ENCODE measurements at places on chromosomes 6 and 20.

- no peak for DNase-seq
Observed at GRCh38 chr6:43803055-43803782, 33.2 kb downstream of the VEGFA start.

GRCh38 chr6:75493400-75494064 is at the start of gene FILIP1:
TSS of gene FILIP1 (minus strand) at chr6:75493800. CDS start at chr6:75414972, 78,828 bp downstream.
- DNase-seq: no peak

GRCh38 chr6:143441010-143441409 is 9.5 kb downstream of the ADAT2 start:
- DNase-seq: no peak

GRCh38 chr6:111784433-111784832 is 88.8 kb downstream of the FYN start:
- no peak for DNase-seq

DNA sequence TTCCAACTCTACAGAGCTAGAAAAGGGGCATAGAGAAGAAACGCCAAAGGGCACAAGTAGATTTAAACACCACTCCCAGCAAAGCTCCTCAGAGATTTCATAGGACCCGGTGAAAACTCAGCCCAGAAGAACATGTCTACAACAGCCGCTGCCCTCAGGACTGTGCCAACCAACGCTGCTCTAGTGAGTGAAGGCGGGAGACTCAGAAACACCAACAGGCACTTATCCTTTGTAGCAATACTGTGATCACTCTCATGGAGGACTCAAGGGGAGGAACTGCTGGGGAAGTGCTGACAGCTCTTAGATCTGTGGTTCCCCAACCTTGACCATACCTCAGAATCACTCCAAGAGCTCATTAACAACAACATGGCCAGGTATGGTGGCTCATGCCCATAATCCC is 39.5 kb downstream of the STAU1 start:
- DNase-seq: no peak

DNA sequence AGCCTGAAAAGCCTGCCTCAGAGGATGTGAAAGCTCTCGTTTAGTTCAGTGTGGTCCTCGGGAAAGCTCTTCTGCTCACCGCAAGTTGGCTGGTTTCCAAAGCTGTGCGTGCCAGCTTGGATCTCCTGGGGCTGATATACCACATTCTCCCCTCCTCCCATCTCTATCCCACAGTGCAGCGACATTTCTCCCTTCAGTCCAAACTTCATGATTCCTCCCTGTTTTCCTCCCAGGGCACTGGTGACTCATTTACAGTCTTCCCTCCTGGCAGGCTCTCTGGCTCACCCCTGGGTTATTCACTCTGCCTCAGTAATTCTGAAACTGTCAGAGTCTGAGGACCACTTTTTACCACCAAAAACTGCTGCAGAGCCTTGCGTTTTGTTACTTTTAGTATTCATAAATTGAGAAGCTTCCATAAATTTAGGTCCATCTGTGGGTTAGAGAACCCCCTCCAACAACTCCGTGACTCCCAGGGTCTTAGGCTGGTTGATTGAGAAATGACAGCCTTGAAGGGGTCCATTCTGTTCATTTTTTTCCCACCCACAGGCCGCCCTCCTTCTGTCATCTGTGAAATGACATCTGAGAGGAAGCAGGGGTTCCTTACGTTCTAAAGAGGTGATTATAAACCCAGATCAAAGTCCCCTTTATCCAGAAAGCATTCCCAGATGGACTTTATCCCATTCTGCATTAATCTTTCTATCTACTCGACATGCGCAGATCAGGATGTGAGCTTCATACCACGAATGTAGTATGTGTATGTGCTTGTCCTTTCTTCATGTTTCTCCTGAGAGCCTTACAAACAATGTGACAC is 6.1 kb downstream of the TRIM10 start:
- DNase-seq: no peak

- no peak for DNase-seq
Observed at GRCh38 chr6:46888031-46888430, 33.7 kb downstream of the ADGRF5 start.

DNA sequence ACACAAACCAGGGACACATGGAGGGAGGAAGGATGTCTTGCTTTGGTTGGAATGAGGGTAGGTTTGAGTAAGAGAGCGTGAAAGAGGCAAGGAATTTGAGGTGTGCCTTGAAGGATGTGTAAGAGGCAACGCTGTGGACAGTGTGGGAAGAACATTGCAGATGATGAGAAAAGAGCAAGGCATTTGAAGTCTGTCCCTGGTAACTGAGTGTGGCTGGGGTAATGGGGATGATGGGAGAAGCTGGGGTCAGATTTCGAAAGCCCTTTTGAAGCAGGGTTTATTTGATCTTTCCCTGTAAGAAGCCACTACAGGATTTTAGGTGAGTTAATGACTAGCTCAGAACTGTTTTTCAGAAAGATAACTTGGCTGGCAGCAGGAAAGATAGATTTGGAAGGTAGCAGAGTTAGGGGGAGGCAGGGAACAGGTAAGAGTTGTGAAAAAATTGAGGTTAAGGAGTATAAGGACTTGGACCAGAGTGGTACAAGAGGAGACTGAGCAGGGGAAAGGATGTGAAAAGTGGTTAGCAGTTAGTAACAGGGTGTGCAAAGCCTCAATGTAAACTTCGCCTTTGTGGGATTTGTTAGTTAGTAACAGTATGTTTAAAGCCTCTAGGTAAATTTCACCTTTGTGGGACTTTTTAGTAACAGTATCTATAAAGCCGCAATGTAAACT is 17.7 kb downstream of the UTRN start:
- no peak for DNase-seq

- no peak for DNase-seq
Observed at GRCh38 chr6:4788953-4789584, 12.9 kb downstream of the CDYL start.

DNA sequence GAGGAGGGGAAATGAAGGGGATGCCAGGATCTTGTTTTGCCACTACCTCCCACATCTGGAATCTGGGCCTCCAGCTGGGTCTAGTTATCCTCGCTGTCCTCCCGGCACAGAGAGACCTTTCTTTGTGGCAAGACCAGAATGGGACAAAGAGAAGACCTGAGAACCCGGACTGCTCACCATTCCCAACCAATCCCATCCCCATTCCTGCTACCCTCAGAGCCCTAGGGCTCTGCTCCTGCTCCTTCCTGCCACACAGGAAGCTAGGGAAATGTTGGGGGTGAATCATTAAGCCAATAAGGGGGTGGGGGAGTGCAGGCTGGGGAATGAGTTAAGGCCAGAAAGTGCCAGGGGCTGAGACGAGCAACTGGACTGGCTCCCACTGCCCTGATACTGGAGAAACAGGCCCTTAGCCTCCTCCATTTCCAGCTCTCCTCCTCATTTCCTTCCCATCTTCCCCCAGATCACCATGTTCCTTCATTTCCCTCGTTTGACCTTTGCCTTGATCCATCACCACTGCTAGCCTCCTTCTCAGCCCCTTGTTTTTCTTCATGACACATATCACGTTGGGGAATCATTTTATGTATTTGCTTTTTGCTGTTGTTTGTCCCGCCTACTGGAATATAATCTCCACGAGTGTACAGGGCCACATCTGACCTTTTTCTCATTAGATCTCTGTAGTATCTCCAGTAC is 4.6 kb upstream of the IER3 start:
- DNase-seq: no peak

DNA sequence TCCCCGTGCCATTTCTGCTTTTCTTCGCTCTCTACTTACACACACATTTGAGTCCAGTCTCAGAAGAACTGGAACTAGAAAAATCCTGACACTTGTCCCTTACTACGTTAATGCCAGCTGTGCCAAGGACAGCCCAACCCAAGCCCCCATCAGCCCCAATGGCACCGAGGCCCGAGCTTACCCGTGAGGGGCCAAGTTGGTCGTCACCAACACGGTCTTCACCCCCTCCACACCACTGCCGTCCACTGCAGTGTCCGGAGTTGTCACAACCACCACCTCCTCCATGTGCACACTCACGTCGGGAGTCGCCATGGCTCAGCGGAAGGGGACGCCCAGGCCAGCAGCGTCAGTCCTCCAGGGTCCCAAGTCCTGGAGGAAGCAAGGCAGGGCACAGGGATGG is 7.8 kb downstream of the GMEB2 start:
- no peak for DNase-seq

- no peak for DNase-seq
Observed at GRCh38 chr6:158033751-158034702, 52.4 kb downstream of the SYNJ2 start.

DNA sequence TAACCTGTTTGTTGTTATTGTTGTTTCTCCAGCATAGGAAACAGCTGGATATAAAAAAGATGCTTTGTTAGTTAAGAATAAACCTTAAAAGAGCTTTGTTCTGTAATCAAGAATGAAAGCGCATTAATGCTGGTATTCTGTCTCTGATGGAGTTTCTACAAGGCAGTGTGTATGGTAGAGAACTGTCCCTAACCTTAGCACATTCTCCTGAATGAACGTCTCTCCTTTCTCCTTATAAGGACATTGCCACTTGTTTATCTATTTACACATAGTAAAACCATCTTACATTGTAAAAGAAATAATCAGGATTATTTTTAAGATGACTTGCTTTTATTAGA is 33.8 kb upstream of the LCA5 start:
- no peak for DNase-seq

DNA sequence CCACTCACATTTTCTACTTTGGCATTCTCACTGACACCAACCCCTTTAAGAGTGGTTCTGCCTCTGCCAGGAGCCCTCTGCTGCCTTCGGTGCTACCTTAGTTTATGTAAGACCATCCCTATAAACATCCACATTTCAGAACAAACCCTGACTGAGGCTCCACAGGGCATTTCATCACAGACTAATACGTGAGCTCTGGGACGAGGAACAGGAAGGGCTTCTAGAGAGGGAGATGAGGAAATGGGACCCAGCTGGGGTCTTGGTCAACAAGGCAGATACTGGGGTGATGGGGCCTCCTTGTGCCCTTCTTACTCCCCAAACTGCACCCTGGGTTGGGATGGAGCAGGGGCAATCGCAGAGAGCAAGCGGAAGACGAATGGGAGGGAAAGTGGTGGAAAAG is 86.5 kb upstream of the FYN start:
- no peak for DNase-seq

GRCh38 chr6:6816716-6817115 is 228.2 kb downstream of the LY86 start:
- DNase-seq: no peak

- no peak for DNase-seq
Observed at GRCh38 chr6:163940705-163941623, 526.4 kb downstream of the QKI start.

GRCh38 chr20:21867353-21867752 is 161.9 kb downstream of the PAX1 start:
- DNase-seq: no peak

DNA sequence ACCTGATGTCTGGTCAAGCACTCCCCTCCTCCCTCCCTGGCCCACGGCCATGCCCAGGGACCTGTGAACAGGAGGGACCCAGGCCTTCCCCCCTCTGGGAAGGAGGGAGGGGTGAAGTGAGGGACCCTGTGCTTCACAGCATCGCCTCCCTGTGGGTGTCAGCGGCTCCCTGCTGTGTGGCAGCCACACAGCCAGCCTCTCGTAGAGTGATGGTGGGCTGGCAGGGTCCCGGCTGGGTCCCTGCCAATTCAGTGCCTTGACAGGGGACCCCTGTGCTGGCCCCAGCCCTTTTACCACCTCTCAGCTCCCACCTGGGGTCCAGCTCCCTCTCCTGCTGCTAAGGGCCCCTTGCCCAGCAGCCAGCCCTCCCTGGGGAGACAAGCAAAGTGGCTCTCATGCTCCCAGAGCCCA is 31.3 kb upstream of the GRM4 start:
- no peak for DNase-seq

DNA sequence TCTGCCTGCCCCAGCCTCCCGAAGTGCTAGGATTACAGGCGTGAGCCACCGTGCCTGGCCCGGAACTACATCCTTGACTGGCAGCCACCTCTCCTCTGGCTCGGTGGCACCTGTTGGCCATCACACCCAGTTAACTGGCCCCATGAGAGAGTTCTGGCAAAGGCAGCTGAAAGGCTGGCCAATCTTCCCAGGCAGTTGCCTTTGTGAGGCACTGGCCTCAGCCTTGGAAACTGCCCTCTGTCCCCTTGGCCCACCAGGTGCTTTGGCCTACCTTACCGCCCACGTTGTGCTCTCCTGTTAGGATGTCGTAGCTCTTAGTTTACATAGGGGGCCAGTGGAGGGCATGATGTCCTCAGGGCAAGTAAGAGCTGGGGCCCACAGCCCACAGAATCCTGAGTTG is 9.6 kb upstream of the MANBAL start:
- no peak for DNase-seq

DNA sequence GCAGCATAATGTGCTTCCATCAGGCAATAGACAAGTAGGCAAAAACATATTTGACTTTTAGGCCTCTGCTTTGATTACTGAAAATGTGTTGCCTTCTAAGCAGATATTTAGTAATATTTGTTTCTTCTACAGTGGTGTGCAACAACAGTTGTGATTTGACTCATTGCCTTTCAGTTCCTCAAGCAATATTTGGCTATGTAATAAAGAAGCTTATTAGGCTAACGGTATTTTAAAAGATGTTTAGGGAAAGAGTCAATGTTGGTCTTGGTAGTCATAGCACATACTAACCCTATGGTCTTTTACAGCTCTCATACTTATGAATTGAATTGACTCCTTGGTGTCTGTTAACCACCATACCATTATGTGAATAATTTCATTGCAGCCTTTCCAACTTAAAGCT is 124.1 kb downstream of the GRIK2 start:
- DNase-seq: no peak

DNA sequence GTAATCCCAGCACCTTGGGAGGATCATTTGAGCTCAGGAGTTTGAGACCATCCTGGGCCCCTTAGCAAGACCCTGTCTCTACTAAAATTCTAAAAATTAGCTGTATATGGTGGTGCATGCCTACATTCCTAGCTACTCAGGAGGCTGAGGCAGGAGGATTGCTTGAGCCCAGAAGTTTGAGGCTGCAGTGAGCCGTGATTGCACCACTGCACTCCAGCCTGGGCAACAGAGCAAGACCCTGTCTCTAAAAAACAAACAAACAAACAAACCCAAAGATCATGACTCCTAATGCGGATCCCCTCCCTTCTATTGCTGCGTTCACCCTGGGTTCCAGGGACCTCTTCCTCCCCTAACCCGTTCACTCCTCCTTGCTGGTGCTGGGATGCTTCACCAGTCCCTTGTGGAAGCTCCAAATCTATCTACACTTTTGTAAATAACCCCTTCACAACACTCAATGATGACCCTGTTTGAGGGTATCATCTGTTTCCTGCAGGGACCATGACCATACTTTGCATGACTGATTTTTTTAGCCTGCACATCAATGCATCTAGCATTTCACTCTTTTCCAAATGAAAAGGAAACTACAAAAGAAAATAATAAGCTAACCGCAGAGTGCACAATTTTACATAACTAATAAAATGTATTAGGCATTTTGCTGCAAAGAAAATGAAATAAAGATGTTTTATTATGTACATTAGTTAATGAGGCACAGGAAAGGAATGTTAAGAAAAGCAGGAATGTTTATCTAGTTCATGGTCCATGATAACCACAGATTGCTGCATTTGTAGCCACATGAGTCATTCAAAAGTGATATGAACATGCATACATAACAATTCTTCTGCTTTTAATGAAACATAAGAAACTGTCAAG is 30.5 kb upstream of the IPCEF1 start:
- no peak for DNase-seq

DNA sequence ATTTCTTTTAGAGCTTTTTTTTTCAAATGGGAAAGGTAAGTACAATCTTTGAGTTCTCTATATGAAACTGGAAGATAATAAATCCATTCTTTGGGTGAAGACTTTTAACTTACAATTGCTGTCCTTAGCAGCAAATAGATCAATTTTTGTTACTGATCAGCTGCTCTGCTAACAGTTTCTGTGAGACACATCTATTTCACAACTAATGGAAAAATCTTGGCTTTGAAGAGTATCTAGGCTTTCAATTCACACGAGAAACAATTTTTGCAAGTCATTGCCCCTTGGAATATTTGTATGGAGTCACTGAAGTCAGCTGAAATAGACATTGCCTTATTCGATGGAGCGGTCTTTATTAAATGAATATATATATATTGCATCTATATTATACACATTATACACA is 20.5 kb upstream of the ARG1 start:
- DNase-seq: no peak

Data from vagina (tissue), 2 donors.